Omental fat pad (tissue), 4 donors: ENCODE measurements at places on chromosomes 5 and 9.

DNA sequence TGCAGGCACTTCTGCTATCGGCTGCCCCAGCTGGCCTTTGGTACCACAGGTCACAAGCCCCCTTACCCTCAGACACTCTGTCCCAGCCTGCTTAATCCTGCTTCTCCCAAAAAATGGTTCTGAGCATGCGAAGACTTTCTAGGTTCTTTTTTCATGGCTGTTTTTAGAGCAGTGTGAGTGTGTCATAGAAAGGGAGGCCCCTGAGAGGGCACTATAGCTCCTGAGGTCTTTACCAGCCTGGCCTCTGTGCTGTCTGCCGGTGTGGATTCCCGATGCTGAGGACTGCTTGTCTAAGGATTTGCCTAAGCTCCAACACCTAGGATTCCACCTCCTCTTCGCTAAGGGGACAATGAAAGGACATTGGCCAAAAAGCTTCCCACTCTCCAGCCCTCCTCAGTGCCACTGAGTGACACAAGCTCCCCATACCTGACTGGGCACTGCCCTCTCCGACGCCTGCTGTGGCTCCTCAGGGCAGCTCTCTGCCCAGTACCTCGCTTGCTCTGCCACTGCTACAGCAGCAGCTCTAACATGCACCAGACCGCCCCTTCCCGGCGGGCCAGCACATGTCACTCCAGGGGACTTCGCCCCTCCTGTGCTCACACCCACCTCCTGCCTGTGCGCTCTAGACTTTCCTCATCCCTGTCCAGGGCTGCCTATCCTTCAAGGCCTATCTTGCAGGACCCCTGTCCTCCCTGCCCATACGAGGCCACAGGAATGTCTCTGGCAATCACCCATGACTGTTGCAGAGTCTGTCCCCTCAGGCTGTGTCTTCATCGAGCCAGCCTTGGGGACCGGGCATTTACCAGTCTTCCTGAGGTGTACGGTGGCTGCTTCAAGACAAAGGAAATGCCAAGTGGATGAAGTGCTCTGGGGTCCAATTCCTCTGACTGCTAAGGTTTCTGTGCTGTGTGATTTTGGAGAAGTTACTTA is 21.0 kb downstream of the MACROH2A1 start:
- no peak for DNase-seq

- no peak for DNase-seq
These were observed 282.2 kb downstream of the DTWD2 start for GRCh38 chr5:118705959-118706667.

GRCh38 chr5:107104040-107104995 is 566.4 kb downstream of the EFNA5 start:
- no peak for DNase-seq

GRCh38 chr5:171308453-171309275 is at the start of gene TLX3:
Gene TLX3, plus strand, starts transcription at chr5:171309248. Its CDS starts 118 bp downstream, at chr5:171309366.
- DNase-seq: no peak

GRCh38 chr9:8904771-8905515 is 1105.4 kb upstream of the DMAC1 start:
- DNase-seq: no peak

- no peak for DNase-seq
These were observed 16.6 kb downstream of the SH3PXD2B start for GRCh38 chr5:172437445-172438318.
